ENCODE measurements at places on chromosomes 13 and 19. TPM values are rescaled to one million over a fixed set of nuclear protein-coding genes. Genes with fewer than 3 reads are reported as not detected.

Gene ZNF575
- total RNA-seq: 2.6 TPM

Gene OBI1
- total RNA-seq: 16.5 TPM

Gene SUGP1
- 70.2 TPM for total RNA-seq

Gene PCDH17
- 9.6 TPM for total RNA-seq

Gene RNF113B
- total RNA-seq: not detected

Gene METTL21C
- total RNA-seq: not detected

Gene SLC25A41
- 1.6 TPM for total RNA-seq

Gene ZNF581
- 47.0 TPM for total RNA-seq

Gene IFI30
- total RNA-seq: 0.32 TPM

Gene ERCC2
- total RNA-seq: 64.1 TPM

Gene RGS9BP
- 0.11 TPM for total RNA-seq

Gene FOSB
- total RNA-seq: 287 TPM

Gene F10
- 12.1 TPM for total RNA-seq

Gene CGB3
- total RNA-seq: not detected

Gene OVOL3
- not detected for total RNA-seq

Gene DAZAP1
- total RNA-seq: 134 TPM

Gene ZNF878
- 0.40 TPM for total RNA-seq

All from mesothelial cell of epicardium (in vitro differentiated cells).